NCI-H510A treated with DMSO at 0.1 percent for 48 hours (cell line): ENCODE measurements at places on chromosomes 2 and 18.
A peak's percentile ranks its signal among the peaks of the same experiment; 100 is the strongest.

- no peak for DNase-seq
Measured at GRCh38 chr2:96520697-96521096, 15.5 kb upstream of the NEURL3 start.

DNA sequence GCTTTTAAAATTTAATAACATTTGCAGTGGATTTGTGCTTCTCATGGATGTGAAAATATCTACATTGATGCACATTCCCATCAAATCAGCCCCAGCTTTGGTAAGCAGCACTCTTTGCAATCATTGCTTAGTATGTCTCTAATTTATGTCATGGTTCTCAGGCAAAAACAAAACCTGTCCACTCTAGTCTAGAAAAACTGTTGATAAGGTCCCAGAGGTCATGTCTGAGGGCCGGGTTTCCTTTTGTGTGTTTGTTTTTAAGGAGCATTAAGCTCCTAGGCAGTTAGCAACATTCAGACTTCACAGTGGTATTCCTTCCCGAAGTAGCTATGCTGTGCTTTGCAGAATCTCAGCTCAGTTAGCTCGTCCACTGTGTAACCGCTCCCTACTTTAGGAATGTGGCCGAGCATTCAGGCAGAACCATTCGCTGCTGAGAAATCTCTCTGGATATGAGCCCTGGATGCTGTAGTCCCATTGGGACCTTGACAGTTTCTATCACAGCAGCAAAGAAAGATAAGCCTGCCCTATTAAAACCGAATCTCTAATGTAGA lies 4.0 kb downstream of the DIPK1C start:
- no peak for DNase-seq

DNA sequence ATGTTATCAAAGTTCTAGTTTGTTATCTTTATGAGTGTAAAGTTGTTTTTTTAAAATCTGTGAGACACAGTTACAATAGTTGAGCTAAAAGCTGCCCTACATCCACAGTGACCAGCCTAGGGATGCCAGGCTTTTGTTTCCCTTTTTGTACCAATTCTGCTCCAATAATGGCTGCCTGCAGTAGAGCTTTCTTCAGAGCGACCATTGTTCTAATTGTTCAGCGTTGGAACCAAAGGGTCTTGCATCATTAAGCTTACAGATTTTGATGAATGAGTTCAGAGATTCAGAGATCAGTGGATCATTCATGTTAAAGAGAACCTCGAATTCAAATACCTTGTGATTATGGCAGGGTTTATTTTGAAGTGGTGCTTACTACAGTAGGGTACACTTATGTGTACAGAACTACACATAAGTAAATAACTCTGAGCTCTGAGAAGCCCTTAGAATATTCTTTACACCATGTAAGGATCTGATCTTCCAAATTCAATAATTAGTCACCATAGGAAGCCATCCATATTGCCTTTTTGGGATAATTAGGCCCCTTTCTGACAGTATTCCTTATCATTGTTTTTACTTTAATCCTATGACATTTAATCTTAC lies 157.9 kb downstream of the MYO1B start:
- no peak for DNase-seq

- DNase-seq = no peak
Measured at GRCh38 chr2:65661980-65662653, 229.7 kb upstream of the SPRED2 start.

DNA sequence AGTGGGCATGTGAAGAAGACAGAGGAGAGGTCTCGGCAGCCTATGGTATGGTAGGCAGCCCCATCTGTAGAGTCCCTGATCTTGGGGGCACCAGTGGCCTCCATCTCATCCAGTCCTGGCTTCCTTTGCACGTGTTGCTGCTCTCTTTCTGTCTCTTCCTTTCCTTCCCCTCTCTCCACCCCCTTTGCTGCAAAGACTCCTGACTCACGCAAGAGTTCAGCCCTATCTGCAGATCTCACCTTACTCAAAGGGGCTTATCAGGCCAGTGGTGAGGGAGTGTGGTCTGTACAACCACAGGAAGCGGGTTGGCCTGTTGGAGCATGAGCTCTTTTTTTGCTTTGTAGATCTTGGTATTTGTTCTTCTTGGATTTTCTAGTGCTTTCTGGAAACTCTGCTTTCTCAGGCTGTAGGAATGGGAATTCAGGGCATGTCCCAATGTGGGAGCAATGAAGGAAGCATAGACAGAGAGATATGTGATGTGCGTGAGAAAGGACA lies 14.6 kb upstream of the NT5DC4 start:
- no peak for DNase-seq

DNA sequence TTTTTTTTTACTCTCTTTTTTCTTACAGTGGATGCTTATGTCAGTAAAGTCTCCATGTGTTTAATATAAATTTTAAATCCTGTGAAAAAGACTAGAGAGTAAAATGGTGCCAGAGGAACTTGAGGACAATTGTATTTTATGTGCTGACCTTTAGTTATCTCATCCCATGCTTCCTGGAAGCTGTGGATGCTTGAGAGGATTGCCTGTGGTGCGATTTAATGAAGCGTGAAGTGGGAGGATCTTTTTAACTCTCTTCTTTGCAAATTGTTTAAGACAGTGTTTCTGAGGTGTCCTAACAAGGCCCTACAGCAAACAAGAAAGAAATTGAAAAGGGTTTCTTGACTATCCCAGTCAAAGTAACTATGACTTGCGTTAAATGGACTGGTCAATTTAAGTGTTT lies 84.2 kb downstream of the DTNA start:
- no peak for DNase-seq

DNA sequence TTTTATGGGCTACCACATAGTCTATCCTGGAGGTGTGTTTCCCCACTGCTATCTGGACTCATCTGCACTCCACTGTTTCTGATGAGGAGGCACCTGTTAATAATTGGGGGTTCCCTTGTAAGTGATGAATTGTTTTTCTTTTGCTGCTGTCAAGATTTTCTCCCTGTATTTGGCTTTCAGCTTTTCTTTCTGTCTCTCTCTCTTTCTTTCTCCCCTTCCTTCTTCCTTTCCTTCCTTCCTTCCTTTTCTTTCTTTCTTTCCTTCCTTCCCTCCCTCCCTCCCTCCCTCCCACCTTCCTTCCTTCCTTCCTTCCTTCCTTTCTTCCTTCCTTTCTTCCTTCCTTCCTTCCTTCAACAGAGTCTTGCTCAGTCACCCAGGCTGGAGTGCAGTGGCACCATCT lies 9.2 kb downstream of the GNLY start:
- no peak for DNase-seq

GRCh38 chr2:119760237-119760955 lies 674 bp downstream of the PTPN4 start:
- DNase-seq = peak; percentile 80

DNA sequence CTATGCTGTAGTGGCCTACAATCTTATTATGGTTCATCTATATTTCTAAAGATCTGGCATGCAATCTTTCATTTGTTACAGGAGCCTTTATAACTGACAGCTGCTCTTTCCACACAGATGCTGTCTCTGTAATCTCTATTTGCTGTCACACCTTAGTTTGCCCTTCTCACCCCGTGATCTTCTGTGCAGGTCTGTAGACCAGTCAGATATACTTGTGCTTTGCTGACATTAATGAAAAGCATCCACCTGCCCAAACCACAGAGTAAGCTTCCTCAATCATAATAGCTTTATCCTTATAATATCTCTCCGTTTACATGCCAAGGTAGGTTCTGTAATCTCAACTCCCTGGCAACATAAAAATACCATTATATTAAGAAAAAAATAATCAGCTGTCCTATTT lies 122.4 kb downstream of the GRB14 start:
- no peak for DNase-seq

- no peak for DNase-seq
Measured at GRCh38 chr18:35504996-35505395, 7.2 kb upstream of the INO80C start.

GRCh38 chr2:12448846-12449505 lies 267.8 kb upstream of the TRIB2 start:
- DNase-seq = no peak

GRCh38 chr18:74284191-74284979 lies 7.4 kb downstream of the CYB5A start:
- DNase-seq = peak; percentile 87

DNA sequence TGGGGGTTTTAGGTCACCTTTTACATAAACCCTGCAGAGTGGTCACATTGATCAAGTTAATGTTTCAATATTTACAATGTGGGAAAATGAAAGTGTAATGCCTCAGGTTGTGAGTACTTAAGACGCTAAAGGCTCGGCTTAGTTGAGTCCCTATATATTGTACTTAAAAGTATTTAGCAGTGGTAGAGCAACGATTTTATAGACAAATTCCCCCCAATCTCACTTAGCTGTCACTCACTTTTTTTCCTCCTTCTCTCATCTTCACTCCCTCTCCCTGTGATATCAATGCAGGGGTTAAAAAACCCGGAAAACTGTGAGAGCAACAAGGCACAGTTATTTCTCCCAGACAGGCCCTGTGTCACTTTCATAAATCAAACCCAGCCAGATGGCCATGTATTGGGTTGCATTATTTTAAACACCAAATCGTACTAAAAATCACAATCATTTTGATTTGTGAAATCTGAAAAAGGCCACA lies 5.4 kb downstream of the POU3F3 start:
- DNase-seq = no peak

DNA sequence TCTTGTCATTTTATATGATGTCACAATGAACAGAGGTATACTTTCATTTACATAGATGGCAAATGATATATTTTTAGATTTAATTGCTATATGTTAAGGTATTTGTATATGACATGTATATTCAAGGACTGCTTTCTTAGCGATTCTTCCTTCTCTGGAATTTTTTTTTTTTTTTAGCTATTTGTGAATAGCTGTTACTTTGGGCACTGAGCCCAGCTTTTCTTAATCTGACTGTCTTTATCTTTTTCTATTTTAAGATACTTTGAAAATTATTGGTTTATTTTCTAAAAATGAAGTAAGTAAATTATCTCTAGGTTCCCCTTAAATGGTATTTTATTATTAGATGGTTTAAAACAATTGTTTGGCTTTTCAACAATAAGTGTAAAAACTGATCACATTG lies 4.0 kb upstream of the GLS start:
- no peak for DNase-seq

GRCh38 chr2:28053597-28053996 lies 163.1 kb downstream of the BABAM2 start:
- DNase-seq = no peak

DNA sequence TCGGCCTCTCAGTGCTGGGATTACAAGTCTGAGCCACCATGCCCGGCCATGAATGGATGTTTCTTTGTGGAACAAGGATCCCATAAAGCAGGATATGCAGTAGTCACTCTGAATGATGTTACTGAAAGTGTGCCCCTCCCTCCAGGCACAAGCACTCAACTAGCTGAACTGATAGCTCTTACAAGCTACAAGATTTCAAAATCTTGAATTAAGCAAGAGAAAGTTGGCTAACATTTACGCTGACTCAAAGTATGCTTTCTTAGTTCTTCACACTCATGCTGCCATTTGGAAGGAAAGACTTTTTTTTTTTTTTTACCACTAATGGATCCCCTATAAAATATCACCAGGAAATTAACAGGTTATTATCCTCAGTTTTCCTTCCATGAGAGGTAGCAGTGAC lies 549.0 kb upstream of the PKDCC start:
- no peak for DNase-seq

DNA sequence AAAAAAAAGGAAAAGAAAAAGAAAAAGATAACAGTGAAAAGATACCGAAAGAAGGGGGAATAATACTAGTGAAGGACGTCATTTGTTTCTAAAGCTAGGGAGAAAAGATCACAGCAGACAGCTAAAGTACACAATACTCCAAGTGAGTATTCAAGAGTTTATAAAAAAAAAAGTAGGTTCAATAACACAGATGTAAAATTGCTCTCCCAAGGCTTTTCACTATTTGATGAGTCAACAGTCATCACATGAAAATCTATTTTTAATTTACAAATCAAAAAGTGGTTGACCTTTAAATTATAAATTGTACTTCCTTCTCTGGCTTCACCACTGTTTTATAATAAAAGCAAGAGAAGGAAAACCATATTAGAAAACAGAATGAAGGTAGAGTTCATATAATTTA lies 144.0 kb downstream of the ZRANB3 start:
- DNase-seq = no peak
